ENCODE measurements at places on chromosomes 16 and 17.

GRCh38 chr16:87569601-87570571 is 32.4 kb upstream of the JPH3 start:
- DNase-seq = no peak

- DNase-seq = peak; percentile 48
Observed at GRCh38 chr16:79163691-79164387, 436.7 kb downstream of the MAF start.

DNA sequence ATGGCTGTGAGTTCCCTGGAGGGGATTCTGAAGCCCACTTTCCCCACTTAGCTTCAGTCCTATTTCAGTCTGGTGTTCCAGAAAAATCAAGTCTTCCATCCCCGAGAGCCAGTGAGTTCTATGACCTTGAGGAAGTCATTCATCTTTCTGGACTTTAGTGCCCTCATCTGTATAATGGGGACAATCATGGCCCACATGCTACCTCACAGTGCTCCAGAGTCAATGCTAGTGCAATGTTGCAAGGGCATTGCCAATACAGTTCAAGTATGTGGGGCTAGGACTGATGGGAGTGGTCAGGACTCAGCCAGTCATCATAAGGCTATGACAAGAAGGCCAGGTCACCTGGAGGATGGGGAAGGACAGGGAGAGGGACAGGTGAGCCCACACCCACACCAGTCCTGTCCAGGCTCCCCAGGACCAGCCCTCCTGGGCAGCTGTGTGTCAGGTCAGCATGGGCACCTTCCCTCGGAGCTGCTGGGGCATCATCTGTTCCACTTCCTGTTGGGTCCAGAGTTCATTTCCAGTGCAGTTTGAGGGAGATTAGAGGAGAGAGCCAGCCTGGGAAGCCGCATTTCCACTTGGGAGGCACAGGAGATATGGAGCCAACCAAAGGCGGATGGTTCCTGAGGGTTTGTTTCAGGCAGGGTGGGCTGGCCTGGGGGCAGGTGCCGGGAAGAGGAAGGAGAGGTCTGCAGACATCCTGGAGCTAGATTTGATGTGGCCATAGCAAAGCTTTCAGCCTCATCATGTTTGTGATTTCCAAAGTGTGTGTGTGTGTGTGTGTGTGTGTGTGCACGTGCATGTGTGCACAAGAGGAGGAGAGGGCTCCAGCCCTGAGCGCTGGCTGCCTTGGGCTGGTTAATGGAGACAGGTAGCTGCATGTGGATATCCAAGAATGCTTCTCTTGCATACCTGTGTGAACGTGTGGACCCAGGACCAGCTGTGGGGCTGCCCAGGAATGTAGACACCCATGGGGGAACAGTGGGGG is 3.9 kb upstream of the WNT9B start:
- no peak for DNase-seq

DNA sequence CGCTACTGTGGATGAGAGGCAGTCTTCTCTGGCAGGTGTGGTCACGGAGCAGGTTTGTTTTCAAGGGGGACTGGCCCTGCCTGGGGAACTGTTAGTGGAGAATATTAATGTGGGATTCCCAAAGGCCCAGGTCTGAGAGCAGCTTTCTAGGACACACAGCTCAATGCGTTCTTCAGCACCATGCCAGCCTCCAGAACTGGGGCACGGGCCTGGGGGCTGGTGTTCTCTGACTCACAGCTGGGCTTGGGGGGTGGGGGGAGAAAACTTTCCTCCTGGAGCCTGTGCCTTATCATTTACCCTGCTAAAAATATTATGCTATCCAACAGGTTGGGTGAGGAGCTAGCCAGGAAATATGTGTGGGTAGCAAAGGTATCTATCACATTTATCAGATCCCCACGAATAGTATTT is 13.5 kb upstream of the LHX1 start:
- DNase-seq = no peak

GRCh38 chr17:28563475-28563874 is 7.8 kb downstream of the PIGS start:
- no peak for DNase-seq

DNA sequence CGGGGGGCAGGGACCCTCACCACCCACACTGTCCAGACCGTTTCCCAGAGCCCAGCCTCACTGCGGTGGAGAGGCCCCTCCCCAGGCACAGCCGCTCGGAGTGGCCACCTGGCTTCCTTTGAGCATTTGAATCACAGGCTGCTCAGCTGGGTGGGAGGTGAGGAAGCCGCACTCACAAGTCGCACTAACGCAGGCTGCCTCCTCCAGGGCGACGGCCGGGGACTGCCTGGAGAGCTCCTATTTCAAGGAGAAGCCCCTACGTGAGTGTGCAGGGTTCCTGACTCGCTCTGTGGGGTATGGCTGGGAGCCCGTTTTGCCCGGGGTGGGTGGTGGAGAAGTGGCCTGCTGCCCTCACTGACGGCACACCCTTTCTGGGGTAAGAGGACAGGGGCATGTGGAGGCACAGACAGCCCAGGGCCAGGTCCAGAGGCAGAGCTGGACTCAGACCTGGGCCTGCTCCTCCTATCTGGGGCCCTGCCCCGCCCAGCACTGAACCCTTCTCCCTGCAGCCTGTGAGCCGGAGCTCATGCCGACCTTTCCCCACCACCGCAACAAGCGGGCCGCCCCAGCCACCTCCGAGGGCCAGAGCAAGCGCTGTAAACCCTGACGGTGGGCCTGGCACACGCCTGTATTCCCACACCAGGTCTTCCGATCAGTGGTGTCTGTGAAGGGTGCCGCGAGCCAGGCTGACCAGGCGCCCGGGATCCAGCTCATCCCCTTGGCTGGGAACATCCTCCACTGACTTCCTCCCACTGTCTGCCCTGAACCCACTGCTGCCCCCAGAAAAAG is 6.2 kb downstream of the SPATA2L start:
- no peak for DNase-seq

- no peak for DNase-seq
Observed at GRCh38 chr17:59296190-59296589, 35.3 kb upstream of the YPEL2 start.

DNA sequence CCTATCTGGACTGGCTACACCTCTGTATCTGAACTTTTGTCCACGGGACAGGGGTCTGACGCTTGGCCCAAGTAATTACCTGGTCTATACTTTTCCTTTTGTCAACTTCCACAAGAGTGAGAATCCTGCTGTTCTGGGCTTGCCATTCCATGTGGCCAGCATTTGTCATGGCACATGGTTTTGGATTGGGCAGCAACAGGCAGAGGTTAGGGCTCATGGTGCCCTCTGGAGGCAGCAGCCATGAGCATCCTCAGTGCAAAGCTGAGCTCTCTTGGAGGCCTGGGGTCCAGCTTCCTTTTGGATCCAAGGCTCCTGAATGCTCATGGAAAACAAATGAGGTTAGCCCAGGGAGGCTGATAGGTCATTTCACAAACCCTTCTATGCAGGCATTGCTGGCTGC is 7.5 kb upstream of the EDC4 start:
- no peak for DNase-seq

GRCh38 chr16:53980675-53981074 is 276.7 kb downstream of the FTO start:
- no peak for DNase-seq

DNA sequence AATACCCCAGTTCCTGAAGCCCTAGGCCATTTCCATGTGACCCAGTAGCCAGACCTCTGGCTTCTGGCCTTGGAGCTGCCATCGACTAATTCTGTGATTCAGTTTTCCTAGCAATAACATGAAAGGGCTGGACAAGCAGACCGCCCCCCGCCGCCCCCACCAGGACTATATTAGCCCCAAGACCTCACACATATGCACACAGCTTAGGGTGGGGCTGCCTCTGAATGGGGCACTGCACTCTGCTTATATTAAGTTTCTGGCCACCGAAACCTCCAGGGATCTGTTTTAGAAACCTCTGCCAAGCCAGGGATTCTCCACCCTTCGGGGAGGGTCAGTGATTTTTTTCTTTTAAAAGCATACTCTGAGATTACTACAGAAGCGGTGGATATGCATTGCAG is 2.3 kb downstream of the RAB11FIP4 start:
- no peak for DNase-seq

GRCh38 chr17:78232859-78233173 is 1.4 kb downstream of the TMEM235 start:
- DNase-seq = no peak

- DNase-seq = no peak
Observed at GRCh38 chr16:88477631-88478519, 24.8 kb downstream of the ZFPM1 start.

DNA sequence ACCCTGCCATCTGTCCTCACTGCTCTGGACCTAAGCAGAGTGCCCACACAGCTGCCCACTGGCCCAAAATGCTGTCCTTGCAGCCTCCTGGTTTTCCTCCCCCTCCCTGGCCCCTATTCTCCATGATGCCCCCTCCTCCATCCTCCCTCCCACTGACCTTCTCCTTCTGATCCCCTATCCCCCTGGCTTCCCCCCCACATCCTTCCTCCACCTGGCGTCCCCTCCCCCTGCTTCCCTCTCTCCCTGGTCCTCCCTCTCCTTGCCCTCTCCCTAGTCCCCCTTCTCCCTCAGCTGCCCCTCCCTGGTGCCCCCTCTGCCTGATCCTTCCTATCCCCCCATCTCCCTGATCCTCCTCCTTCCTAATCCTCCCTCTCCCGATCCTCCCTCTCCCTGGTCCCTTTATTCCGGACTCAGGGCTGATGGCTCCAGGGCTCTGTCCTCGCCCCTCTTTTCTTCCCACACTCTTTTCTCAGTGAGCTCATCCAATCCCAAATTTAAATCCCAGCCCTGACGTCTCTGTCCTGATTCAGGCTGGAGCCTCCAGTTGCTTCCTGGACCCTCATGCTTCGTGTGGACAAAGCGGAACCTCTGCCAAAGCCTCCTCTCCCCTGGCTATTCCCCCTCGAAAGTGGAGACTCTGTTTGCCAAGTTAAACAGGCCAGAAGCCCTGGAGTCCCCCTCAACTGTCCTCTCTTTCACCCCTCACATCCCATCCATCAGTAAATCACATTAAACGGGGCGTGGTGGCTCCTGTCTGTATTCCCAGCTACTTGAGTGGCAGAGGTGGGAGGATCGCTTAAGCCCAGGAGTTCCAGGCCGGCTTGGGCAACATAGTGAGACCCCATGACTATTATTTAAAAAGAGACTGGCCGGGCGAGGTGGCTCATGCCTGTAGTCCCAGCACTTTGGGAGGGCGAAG is 18.1 kb upstream of the RHBDF2 start:
- no peak for DNase-seq

- no peak for DNase-seq
Observed at GRCh38 chr17:27233776-27234175, 60.1 kb upstream of the WSB1 start.

DNA sequence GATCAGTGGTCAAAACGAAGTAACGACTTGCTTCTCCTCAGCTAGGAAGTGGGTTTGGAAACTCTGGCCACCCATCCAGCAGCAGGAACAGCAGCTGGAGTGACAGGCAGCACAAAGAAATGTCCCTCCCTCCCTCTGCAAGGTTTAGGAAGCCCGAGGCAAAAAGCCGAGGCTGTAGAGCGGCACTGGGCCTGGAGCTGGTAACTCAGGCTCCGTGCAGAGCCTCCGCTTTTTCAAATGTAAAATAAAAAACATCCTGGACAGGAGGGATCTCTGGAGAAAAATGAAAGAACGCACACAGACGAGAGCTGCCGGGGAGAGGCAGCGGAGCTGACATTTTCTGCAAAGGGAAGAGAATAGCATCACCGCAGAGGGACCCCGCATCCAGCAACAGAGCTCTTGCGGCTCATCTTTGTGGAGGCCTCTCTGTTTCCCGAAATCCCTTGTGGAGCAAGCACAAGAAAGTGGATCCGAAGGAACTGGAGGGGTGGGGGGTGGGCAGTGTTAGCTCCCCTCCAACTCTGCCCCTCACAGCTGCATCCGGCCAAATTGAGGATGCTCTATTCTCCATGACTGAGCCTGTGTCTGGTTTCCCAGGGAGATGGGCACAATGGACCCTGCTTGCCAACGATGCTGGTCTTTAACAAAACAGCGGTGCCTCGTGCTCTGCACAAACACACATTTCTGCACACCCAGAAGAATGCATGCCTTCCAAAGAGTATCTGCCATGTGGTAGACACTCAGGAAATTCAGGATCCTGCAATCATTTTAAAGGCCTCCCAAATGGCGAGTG is 335.5 kb upstream of the ZFHX3 start:
- peak; percentile 13 for DNase-seq

DNA sequence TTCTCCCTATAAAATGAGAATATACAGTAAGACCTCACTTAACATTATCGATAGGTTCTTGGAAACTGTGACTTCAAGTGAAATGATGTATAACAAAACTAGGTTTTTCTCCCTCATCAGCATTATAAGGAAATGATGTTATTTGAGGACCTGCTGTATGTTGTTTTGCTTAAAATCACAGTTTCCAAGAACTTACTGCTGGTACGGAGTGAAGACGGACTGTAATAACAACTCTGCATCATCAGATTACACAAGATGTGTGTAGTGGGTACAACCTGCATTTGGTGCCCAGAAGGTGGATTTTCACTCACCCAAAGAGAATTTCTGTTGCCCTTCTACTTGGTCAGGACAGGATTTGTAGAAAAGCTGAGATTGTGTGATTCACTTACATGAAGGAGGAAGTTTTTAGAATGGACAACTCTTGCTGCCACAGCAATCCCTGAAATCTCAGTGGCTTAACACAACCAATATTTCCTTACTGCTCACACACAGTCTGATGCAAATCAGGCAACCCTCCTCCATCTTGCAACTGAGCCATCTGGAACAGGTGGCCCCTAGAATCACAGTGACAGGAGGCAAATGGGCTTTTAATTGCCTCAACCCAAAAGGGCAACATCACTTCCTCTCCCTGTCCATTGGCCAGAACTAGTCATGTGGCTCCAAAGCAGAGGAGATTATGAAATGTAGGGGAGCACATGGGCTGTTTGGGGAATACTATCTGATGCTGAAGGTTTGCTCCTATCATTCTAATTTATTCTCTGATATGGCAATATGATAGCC is 67.6 kb upstream of the CACNG5 start:
- DNase-seq = no peak

GRCh38 chr16:3007059-3007956 is 5.4 kb upstream of the CLDN9 start:
- DNase-seq = no peak

DNA sequence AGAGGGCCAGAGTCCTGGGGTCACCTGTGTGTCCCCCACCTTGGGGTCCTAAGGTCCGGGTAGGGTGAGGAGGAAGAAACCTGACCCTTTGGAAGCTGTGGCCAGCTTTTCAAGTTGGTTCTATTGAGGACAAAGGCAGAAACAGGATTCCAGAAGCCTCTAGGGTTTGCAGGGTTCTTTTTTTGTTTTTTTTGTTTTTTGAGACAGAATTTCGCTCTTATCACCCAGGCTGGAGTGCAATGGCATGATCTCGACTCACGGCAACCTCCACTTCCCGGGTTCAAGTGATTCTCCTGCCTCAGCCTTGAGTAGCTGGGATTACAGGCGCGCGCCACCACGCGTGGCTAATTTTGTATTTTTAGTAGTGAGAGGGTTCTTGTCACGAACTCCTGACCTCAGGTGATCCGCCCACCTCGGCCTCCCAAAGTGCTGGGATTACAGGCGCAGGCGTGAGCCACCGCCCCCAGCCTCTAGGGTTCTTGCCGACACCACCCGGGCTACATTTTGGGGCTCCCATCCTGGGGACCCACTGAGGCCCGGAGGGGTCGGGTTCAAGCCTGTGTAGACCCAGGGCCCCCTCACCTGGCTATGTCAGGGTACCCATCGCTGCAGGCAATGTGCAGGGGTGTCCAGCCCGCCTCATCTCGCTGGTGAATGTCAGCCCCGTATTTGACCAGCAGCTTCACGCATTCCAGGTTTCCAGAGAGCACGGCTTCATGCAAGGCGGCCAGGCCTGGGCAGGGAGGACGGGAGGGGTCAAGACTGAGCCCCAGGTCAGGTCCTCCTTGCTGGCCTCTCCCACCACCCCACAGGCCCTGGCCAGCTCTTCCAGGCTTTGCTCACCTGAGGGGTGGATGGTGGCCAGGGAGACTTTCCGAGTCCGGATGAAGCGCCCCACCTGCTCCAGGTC is 674 bp downstream of the PPP1R27 start:
- DNase-seq = no peak

Data from globus pallidus (tissue), 1 donor.